ENCODE measurements at places on chromosomes 5 and 9. TPM values are rescaled to one million over a fixed set of nuclear protein-coding genes. Genes with fewer than 3 reads are reported as not detected.

DNA sequence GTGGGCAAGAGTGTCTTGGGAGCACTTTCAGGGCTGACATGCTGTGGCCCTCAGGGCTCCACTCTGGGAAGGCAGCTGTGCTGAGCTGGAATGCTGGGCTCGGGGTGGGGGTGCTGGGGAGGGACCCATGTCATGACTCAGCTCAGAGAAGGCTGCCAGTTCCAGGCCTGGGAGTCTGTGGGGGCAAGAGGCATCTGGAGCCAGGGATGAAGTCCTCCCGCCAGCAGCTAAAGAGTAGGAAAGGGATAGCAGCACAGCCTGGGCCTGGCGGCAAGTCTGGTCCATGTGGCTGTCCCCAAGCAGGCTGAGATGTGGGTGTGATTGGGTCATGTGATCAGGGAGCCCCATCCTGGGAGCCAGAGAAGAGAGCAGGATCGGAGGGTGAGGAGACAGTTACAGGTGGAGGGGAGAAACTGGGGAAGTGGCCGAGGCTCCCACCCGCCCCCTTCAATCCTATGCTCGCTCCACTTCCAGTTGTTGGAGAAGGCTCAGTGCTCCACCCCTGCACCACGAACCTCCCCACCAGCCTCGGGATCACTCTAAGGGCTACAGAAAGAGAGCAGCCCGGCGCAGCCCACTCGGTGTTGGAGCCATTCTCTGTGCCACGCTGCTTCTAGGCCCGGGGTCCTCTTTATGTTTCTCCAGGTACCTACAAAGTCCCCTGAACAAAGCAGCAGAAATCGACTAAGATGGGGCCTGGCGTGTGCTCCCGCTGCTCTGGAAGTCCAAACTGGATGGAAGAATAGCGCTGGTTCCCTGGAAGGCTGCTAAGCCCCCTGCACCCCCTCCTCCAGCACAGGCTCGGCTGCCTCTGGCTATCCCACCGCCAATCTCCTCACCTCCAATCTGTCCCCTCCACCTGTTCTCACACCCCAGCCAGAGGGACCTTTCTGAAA, 12.0 kb downstream of the PDGFRB start:
- no peak for DNase-seq

DNA sequence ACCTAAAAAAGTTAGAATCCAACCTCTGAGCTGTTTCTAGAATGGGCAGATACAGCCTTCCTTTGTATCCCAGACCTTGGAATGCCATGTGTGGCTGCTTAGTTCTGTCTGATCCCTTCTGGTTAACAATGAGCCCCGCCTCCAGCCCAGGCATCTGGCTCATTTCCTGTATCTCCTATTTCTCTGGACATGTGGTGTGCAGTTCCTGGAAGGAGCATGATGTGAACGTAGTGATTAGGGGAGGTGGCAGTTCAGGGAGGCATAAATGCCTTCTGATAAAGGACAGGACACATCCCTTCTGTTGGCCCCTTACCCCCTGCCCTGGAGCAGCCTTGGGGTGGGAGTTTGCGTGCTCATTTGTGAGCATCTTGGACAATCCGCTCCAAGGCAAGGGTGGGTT, 243.0 kb downstream of the ZSWIM6 start:
- no peak for DNase-seq

GRCh38 chr9:83432104-83432627, 106.0 kb downstream of the FRMD3 start:
- peak; percentile 4 for DNase-seq

GRCh38 chr5:15558681-15559080, 58.7 kb downstream of the FBXL7 start:
- no peak for DNase-seq

GRCh38 chr5:36242534-36243485, 1.1 kb upstream of the NADK2 start:
- no peak for DNase-seq

- DNase-seq: no peak
Measured at GRCh38 chr5:37319037-37319782, 51.7 kb downstream of the NUP155 start.

GRCh38 chr5:51387884-51388275, 4.6 kb downstream of the ISL1 start:
- DNase-seq: no peak

DNA sequence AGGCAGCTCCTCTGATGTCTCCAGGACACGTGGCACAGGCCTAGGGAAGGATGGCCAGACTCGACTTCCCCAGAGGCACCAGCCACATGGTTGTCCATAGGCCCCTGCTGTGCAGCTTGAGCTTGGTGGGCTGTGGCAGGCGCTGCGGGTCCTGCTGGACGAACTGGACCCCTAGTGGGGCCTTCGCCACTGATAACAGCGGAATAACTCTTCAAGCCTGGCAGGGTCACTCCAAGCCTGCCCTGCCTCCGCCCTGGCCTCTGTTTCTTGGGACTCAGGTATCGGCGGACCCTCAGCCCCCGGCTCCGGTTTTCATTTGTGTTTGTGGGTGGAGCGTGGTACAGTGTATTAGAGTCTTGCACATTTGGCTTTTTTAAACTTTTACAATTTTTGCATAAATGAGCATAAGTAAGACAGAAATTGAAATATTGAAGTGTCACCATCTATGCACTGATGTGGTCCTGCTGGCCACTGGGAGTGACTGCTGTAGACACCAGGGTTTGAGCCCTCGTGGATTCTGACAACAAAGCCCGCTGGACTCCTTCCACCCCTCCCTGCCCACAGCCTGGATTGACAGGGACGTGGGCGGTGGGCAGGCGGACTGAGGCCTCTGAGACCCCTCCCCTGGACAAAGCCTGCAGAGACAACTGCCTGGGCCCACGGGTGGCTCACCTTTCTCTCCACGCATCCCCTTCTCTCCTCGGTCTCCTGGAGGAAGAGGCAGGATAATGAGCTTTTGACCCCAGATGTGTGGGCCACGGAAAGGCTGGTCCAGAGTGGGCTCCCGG, 3.8 kb downstream of the FCN1 start:
- DNase-seq: no peak

DNA sequence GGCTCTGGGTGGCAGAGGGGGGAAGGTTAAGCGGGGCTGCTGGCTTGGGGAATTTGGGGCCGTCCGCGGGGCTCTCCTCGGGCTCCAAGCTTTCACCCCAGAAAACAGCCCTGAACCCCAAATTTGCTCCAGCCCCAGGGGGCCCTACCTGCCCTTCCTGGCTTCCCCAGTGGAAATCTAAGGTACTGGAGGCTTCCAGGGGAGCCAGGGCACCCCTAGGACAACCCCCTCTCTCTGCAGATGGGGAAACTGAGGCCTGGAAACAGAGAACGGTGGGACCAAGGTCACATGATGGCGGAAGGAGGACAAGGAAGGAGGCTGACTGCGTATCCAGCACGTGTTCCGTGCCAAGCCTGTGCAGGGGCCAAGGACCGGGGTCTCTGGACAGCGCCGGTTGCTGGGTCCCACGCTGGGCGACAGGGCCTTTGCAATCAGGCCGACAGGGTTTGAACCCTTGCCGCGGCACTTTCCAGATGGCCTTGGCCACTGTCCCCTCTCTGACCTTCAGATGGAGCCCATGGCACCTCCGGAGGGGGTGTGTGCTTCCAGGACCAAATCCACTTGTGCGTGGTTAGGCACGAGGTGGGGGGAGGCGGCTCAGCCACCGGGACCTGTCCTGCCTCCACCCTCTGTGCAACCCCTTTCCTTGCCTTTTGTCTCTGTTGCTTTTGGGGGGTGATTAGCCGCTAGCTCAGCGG, 183.1 kb downstream of the C9orf50 start:
- DNase-seq: peak; percentile 49

DNA sequence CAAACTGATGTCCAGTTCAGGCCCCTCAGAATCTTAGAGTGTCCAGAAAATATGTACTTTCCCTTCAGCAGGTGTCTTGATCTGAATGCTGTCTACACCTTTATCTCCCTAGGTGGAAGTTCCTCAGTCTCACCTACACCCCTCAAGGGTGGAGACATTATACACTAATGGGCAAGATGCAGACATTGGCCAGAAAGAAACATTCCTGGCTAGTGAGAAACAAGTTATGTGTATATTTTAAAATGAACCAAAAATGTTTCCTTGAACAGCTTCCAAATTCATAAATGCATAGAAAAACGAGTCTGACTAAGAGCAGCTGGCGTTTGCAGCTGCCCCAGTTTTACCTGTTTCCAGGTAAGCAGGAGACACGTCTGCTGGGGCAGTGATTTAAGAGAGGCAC, 140.5 kb upstream of the IRX4 start:
- no peak for DNase-seq

DNA sequence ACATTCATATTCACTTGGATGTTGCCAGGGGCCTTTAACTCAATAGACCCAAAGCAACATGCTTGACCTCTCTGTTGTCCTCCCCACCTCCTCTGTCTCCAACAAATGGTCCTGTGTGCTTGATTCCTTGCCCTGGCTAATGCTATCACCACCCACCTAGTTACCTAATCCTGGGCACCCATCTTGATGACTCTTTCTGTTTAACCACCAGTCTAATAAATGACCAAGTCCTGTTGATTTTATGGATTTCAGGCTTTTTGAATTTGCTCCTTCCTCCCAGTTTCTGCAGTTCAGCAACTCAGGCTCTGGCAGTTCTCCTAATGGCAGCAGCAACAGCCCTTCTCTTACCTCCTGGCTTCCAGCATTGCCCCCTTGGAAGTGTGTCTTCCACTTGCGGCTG, 246.3 kb upstream of the KLF4 start:
- no peak for DNase-seq

DNA sequence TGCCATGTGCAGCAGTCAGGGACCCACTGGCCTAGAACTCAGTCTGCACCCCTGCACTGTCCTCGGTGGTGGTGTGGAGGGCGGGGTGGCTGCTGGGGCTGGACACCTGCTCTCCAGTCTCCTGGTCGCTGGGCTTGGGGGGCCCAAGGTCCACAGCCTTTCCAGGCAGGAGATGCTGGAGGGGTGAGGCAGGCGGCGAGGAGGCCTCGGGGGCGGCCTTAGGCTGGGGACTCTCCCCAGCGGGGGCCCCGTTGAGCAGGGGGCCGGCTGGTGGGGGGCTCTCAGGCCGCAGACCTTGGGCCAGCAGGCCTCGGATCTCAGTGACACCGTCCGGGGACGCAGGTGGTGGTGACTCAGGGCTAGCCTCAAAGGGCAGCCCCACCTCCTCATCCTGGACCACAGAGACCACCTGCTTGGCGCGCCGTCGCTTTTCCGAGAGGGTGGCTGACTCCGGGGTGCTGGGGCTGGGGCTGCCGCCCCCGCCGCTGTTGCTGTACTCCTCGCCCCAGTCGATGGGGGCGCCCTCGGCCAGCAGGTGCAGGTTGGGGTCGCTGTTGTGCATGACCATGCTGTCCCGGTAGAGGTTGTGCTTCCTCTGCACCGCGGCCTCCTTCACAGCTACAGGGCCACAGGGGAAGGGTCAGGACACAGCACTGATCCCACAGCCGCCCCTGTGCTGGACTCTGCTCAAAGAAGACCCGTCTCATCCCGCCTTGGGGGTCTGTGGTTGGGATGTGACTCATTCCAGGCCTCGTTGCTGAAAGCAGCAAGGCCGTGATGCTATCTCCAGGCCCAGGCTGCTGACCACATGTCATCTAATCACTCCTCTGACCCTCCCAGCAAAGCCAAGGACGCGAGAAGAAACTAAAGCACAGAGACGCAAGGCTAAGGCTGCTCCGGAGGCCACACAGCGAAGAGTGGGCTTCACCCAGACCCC, 55.8 kb downstream of the LRSAM1 start:
- DNase-seq: no peak

- no peak for DNase-seq
Measured at GRCh38 chr5:2902742-2903297, 151.3 kb upstream of the IRX2 start.

Gene TAS2R1
- 0.45 TPM for total RNA-seq

Gene C9orf50
- total RNA-seq: not detected

Gene MSMP
- total RNA-seq: not detected

Gene LVRN
- 3.1 TPM for total RNA-seq

Gene DTWD2
- total RNA-seq: 10.8 TPM

Gene SPATA31D4
- total RNA-seq: not detected

Gene CFAP77
- 0.36 TPM for total RNA-seq

Gene CDH6
- total RNA-seq: 13.5 TPM

Gene SLC6A3
- total RNA-seq: 0.18 TPM

Gene FGF1
- 6.8 TPM for total RNA-seq

Measured in cerebellum (tissue), 4 donors.